H7 (cell line): ENCODE measurements at places on chromosomes 4 and X. TPM values are rescaled to one million over a fixed set of nuclear protein-coding genes. Genes with fewer than 3 reads are reported as not detected.
A peak's percentile ranks its signal among the peaks of the same experiment; 100 is the strongest.

DNA sequence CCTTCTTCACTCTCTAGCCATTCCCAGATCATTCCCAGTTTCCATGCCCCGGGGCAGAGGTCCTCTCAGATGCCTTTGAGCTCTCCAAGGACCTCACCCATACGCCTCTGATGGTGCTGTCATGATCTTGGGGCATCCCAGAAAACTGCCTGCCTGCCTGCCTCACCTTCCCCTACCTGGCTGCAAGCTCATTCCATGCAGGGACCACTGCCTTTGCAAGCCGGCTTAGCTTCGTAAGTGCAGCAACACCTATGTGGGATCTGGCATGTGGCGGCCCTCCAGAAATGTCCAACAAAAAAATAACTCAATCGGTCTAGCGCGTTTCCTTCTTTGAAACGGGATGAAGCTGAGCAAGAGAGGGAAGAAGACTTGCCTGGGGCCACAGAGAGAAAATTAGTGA lies 53.0 kb downstream of the C4orf50 start:
- no peak for DNase-seq

- no peak for DNase-seq
Observed at GRCh38 chr4:106034751-106035150, 139.5 kb downstream of the NPNT start.

CLGN gene
- total RNA-seq: 5.0 and 6.7 TPM in 2 replicates

PABPC1L2B gene
- 0.11 and 0.17 TPM in 2 replicates for total RNA-seq

DNA sequence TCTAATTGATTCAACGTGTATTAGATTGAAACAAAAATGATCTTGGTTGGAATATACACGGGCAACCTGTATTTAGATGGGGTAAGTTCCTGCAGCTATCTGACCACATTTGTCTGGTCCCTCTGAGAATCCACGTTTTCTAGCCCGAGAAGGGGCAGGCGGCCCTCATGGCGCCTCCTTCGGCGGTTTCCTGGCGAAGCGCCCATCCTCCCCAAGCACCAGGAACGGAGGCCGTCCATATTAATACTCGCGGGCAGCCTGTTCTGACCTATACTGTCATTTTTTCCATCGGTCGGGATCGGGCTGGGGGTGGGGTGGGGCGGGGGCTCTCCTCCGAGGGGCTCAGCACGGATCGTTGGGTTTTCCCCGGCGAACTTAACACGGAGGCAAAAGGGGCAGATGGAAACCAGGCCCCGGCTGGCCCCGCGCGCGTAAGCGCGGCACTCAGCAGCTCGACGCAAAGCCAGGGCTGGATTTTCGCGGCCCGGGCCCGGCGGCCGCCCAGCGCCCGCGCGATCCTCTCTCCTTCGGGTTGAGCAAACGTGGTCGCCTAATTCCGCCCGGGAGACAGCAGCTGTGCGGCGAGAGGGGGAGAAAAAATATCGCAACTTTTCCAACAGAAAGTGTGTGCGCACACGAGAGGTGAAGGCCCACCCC lies 77.2 kb upstream of the BCOR start:
- DNase-seq: peak; percentile 91

- no peak for DNase-seq
Observed at GRCh38 chr4:166128403-166128802, 255.4 kb downstream of the TLL1 start.

GRCh38 chr4:182749667-182750167 lies 167.5 kb downstream of the DCTD start:
- no peak for DNase-seq

- no peak for DNase-seq
Observed at GRCh38 chr4:124504431-124504830, 208.1 kb downstream of the ANKRD50 start.

- DNase-seq: no peak
Observed at GRCh38 chrX:123236859-123237258, 52.8 kb downstream of the GRIA3 start.

DNA sequence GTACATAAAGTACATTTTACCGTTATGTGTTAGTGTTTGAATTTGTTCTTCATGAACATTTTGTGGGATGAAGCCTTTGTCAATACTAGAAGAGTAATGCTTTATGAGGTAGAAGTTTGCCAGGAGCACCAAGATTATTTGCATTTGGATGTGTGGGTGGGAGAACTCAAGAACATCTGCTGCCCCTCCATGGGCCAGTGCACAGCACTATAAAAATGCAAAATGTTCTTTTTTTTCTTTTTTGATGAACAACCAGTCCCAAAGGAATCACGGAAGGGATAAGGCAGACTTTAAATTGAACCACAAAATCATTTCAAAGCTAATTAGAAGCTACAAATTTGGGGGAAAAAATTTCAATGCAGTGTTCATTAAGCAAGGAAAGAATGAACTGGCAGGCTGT lies 300.3 kb upstream of the NWD2 start:
- DNase-seq: no peak

MEPE gene
- not detected in 2 replicates for total RNA-seq

MYOZ2 gene
- total RNA-seq: not detected in 2 replicates

LEF1 gene
- total RNA-seq: 0.28 and 0.48 TPM in 2 replicates

DNA sequence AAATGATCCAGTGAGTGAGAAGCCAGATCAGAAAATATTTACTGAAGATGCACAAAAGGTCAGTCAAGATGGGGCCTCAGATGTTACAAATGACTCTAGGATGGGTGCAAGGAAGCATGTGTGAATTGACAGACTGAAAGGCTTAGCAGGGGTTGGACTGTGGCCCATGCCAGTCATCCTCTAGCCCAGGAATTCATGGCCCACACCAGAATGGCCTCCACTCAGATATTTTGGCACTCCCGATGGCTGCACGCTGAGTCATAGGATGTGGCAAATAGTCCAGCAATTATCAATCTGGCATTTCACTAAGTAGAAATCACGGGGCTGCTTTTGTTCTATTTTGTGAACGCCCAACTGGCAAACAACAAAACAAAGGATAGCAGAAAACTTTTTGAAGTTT lies 406.5 kb downstream of the IQCM start:
- no peak for DNase-seq
